ENCODE measurements at places on chromosomes 5 and 9. TPM values are rescaled to one million over a fixed set of nuclear protein-coding genes. Genes with fewer than 3 reads are reported as not detected.

DNA sequence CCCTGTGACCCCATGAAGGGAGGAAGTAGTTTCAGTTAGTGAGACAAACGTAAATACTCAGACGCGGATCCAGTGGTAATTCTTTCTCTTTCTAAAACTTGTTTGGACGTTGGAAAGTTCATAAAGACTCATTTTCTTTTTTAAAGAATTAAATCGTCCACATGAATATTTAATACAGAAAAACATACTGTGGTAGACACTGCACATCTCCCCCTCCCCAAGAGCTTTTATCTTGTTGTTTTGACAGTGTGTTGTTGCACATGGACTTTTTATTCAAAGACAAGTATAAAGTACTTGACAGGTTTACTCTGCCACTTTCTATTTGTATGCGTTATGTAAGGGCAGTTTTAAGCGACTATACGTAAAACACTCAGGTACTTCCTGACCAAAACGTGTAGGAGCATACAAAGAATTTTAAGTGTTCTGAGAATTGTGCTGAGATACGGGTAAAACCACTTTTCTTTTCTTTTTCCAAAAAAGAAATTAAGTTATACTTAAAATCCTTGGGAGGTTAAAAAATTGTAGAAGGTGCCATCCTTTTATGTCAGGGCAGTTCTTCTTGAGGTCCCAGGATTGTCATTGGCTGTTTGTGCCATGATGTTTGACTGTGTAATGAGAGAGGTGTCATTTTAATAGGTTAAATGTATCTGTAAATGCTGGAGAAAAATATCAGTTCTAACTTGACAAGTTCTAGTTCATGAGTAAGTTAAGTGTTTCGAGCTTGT is 1.3 kb downstream of the NIPBL start:
- DNase-seq: peak; percentile 39

DNA sequence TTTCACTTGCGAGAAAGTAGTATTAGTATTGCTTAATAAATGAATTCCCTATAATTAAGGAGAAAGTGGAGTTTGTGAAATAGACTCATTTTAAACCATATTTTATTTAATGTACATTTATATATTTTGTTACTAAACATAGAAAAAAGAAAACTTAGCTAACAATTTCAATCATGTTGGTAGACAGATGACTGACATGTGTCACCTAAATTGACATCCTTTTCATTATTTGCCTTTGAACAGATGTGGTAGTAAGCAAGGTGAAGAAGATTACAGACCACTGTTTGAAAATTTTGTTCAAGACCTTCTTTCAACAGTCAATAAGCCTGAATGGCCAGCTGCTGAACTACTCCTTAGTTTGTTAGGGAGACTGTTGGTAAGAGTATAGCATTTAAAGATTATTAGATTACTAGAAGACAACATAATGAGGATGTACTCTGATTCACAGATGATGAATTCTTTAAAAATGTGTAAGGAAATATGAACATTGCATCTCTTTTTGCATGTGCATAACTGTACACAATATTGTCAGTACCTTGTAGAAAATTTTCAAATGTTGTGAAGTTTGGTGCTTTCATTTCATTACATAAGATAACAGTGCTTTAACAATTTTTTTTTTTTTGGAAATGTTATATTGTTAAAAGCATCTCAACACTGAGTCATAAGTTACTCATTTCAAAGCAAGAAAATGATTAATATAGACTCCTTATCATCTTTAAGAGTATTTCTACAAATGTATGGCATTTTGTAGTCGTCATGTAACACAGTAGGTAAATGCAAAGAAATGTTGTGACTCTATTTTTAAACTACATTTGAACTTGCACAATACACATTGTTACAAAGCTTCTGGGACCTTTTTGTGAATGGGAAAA is 139.5 kb downstream of the NIPBL start:
- no peak for DNase-seq

- DNase-seq: no peak
Observed at GRCh38 chr9:72360324-72360723, 4.7 kb downstream of the ZFAND5 start.

SLIT3 gene
- total RNA-seq: 5.5 TPM

TAS2R1 gene
- not detected for total RNA-seq

LHX6 gene
- 1.4 TPM for total RNA-seq

OR1Q1 gene
- total RNA-seq: not detected

Measured in H4 (cell line).